ENCODE measurements at places on chromosomes 7 and 10.

GRCh38 chr7:106717254-106717954 is 56.4 kb upstream of the CCDC71L start:
- no peak for DNase-seq

DNA sequence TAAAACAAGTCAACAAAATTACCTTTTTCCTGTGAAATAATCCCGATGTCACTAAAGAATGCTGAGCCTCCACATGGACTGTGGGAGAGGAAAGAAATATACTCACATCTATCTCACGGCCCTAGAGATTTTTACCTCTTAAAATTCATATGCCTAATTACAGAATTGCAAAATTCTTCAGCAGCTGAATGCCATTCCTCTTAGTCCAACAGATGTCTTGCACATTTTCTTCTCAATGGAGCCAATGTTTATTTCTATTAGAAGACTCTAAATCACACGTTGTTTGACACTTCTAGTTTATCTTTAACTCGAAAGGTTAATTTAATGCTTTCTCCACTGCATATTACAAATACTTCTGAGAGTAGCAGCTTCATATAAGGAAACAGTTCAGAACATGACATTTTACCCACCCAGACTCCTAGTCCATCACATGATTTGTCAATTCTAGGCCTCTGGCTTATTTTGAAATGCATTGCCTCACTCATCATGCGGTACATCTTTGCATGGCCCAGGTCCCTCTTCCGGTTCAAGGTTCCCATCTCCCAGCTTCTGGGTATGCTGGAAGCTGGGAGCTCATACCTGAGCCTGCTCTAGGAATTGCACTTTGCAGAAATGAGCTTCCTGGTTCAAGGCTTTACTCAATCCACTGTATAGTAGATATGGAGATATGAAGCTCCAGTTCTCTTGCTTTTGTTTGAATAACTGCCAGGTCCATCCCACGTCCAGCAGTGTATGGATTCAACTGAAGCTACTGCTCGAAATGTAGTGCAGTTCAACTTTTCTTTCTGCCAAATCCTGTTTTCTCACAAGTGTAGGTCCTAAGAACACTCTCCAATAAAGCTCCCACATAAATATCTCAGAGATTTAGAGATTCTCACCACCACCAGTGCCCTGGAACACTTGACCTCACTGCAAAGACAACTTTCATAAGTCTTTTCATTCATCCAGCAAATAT is 306.2 kb downstream of the GPR37 start:
- no peak for DNase-seq

- no peak for DNase-seq
Measured at GRCh38 chr10:5616836-5617235, 49.6 kb downstream of the ASB13 start.

DNA sequence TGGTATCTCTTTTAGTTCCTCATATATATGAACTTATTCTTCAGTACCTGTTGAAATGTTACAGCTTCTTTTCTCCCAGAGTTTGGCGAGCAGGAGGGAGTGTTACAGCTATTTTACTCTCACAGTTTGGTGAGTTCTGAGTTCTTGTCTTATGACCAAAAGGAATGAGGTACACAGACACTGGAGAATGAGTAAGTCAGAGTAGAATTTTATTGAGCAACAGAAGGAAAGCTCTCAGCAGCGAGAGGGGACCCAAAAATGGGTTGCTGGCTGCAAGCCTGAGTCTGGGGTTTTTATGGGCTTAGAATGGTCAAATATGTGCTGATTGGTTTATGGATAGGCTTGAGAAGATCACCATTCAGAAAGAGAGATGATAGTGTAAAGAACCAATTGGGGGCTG is 175.2 kb downstream of the CDK14 start:
- DNase-seq: no peak

DNA sequence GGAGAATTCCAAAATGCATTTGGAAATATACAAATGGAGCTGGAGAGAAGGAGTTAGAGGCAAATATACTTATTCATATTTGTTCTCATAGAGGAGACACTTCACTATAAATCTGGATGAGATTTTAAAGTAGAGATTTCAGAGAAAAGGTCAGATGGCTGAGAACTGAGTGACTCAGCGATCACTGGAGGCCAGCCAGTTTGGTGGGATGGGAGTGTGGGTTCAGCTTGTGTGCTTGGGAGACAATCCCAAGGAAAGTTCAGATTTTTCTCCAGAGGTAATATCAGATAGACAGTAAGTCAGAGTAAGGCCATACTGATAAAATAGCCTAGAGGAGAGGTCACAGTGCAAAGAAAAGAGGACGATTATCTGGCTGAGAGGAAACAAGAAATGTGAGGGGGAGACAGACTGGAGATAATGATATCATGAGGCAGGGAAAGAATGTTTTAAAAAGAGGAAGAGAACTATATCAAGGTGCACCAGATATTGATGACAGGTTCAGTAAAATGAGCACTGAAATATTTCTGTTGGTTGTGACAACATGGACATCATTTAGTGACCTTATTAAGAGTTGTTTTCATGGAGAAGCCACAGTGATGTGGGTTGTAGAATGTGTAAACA is 67.0 kb downstream of the MDFIC start:
- no peak for DNase-seq

GRCh38 chr7:94907811-94908322 is 473 bp downstream of the PPP1R9A start:
- no peak for DNase-seq

- peak; percentile 4 for DNase-seq
Measured at GRCh38 chr10:103281753-103282152, 4.8 kb downstream of the INA start.

DNA sequence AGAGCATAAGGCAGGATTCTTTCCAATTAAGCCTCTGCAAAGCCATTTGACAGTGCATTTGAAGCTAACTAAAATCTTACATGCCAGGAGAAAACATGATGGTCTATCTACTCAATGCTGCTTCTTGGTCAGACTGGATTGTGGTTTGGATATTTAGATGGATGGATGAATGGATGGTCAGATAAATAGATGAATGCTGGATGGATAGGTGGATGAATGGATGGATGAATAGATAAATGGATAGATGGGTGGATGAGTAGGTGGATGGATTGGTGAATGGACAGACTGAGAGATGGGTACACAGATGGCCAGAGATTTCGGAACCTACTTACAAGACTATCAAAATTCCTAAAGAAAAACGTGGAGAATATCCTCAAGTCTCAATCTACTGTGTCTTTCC is 127.6 kb downstream of the SFMBT2 start:
- no peak for DNase-seq

DNA sequence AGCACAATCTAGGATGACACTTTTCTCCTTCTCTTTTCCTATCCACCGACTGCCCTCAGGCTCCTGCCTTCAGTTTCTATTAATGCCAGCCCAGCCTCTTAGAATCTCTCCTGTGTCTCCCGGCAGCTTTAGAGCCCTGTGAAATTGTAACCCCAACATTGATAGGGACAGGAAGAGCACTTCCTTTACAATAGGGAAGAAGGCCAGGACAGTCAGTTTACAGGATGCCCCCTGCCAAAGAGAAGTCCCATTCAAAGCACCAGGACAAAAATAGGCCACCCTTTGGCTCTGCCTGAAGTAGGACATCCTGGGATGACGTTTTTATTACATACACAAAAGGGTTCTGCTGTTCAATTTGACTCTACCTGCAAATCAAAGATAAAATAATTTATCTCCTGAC is 64.7 kb upstream of the ANK3 start:
- no peak for DNase-seq

DNA sequence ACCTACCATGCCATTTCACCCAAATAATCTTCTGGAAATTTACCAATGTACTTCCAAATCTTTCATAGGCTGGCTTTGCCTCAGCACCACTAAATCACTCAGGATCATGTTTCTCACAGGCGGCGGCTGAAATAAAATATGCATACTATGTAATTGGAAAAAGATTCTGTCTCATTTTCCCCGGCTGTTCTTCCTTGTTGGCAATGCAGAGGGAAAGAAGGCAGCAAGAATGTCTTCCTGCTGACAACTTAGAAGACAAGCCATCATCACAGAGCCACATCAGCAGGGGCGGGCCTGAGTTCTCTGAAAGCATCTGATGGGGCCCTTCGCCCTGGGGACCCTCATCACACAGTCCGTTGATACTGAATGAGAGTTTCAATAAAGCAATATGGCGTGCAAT is 39.2 kb upstream of the COL1A2 start:
- DNase-seq: no peak

DNA sequence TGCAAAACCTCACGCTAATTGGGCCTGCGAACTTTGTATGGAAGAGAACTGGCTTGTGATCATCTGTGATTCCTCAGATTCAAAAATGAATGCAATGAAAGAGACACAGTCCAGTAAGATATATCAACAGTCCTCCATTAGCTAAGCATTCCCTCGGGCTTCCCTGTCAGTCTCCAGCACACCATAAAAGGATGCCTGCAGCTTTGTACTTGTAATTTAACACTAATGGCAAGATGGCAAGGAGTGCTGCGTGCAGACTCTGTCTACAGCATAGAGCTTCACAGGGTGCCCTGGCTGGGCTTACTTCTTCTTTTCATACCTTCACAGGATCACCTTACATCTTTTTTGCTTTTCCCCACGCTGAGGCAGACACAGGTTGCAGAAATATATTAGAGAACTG is 200.0 kb downstream of the GFRA1 start:
- no peak for DNase-seq

GRCh38 chr10:51952056-51952455 is 252.7 kb upstream of the CSTF2T start:
- DNase-seq: no peak

- no peak for DNase-seq
Measured at GRCh38 chr10:11631890-11632587, 20.6 kb upstream of the USP6NL start.
